ENCODE measurements at places on chromosomes 11 and 22. TPM values are rescaled to one million over a fixed set of nuclear protein-coding genes. Genes with fewer than 3 reads are reported as not detected.
A peak's percentile ranks its signal among the peaks of the same experiment; 100 is the strongest.

GRCh38 chr11:61893981-61894380, 2.6 kb upstream of the FADS3 start:
- no peak for DNase-seq

DNA sequence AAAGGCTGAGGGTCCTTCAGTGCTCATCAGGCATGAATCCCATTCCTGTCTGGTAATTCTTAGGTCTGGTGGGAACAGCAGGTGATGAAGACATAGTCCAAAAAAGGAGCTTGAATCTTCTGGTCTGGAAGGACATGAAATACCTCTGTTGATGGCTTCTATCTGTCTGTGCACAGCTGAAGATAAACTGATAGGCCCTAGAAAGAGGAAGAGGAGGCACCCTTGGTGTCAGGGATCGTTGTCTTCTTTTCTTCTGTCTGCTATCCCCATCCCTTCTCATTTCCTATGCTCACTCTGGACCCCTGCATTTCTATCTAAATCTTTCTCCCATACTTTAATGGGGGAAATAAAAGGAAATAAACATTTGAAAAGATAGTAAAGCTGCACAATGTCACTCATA, 9.4 kb downstream of the AGBL2 start:
- no peak for DNase-seq

GRCh38 chr11:76169473-76169896, 36.8 kb downstream of the WNT11 start:
- no peak for DNase-seq

DNA sequence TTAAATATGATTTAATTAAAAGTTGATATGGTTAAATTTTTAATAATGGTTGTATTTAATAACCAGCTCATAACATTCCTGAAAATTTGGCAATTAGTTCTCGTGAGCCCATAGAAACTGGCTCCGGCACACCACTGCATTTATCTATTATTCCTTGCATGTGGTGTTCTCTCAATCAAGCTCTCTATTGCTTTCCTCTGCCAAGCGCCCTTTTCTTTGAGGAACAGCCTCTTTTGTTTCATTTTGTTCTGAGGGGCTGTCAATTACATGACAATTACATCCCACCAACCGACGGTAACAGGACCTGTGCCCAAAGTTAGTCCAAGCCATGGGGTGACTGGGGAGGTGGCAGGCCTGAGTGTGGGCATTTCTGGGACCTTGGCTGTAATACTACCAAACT, 8.1 kb downstream of the C11orf91 start:
- DNase-seq: no peak

DNA sequence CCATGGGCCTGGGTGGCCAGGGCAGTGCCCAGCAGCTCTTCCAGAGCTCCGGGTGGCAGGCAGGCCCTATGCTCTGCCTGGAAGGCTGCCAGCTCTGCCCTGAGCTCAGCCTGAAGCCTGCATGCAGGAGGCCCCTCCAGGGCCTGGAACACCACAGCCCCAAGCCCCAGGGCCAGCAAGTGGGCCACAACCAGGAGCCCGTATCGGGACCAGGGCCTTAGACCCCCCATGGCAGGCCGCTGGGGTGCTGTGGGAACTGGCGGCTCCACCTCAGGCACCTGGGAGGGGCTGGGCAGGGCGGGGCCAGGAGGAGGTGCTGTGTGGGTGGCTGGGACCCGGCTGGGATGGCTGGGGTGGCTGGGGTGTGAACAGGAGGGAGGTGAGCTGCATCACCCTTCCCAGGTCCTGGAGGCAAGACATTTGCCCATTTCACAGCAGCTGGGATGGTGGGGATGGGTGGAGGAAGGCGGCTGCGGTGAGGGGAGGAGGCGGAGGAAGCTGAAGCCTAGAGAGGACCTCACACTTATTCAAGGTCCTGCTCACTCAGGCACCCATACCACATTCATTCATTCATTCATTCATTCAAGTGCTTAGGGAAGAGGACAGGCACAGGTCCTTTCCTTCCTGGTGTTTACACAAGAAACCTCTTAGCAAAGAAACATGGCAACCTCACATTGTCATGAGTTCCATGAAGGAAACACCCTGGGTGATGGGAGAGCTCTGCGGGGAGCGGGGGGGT, at the start of gene KCNK7:
TSS of gene KCNK7 (minus strand) at position 258 of the 739 bp plus-strand sequence. CDS start at position 230, 28 bp downstream.
- DNase-seq: no peak

DNA sequence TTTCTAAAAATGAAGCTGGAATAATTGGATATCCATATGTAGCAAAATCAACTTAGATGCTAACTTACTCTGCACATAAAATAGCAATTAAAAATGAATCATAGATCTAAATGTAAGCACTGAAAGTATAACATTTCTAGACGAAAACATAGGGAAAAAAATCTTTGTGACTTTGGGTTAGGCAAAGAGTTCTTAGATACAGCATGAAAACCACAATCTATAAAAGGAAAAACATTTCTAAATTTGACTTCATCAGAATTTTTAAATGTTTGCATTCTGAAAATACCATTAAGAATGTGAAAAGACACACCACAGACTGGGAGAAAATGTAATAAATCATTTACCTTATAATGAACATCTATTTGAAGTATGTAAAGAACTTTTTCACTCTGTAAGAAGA, 128.8 kb downstream of the APIP start:
- no peak for DNase-seq

GRCh38 chr11:122744357-122744756, 88.8 kb downstream of the UBASH3B start:
- DNase-seq: no peak

- DNase-seq: no peak
Observed at GRCh38 chr11:87803748-87804147, 371.5 kb downstream of the RAB38 start.

GRCh38 chr11:128482512-128483191, 104.7 kb downstream of the ETS1 start:
- no peak for DNase-seq

GRCh38 chr11:47912843-47913437, 64.8 kb upstream of the NUP160 start:
- DNase-seq: no peak

DNA sequence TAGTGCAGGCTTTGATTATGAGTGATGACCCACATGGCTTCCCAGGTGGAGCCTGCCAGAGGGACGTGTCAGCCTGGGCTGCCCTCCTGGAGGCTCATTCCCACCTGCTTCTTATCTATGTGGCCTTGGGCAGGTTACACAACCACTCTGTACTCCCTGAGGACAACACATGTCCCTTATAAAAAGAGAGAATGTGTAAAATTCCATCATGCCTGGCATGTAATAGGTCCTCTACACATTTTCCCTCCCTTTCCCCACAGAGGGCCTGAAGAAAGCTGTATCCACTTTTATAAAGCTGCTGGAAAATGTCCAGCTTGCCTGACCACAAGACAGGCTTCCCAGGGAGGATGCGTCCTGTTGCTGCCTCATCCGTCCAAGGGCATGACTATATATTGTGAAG, 55.0 kb upstream of the VSTM5 start:
- no peak for DNase-seq

DNA sequence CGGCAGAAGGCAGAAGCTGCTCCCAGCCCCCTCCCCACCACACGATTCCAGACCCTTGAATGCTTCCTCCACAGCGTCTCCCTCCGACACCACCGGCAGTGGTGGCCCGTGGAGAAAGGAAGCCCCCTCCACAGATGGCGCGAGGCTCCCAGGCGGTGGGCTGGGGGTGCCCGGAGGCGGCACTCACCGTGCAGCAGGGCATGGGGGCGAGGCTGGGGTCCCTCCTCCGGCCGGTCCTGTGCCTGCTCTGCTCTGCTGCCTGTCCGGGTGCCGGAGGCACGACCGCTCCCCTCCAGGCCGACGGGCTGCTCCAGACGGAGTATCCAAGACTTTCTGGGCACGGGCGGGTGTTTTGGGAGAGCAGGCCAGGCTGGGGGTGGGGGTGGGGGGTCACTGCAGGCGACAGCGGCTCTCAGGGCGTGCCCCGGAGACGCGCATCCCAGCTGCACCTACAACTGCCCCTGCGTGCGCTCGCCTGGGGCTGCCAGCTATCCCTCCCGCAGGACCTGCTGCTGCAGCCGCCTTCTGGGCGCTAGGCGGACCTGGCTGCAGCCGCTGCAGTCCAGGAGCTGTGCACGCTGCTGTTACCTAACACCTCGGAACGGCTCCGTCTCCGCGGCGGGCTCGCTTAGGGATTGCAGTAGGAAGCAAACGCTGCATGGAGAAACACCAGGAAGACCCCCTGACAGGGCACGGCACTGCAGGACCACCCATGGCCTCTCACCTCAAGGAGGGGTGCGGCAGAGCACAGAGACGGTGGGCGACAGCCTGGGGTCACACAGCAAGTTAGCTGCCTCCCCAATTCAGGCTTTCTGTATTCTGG, 15.2 kb downstream of the MRGPRG start:
- peak; percentile 29 for DNase-seq

GRCh38 chr11:2931771-2932738, 2.8 kb upstream of the PHLDA2 start:
- DNase-seq: no peak

GRCh38 chr11:27470166-27470565, 2.4 kb downstream of the LGR4 start:
- DNase-seq: no peak

GRCh38 chr11:80116796-80117195, 676.0 kb upstream of the TENM4 start:
- DNase-seq: no peak

- DNase-seq: no peak
Observed at GRCh38 chr11:87645626-87646025, 529.6 kb downstream of the RAB38 start.

DNA sequence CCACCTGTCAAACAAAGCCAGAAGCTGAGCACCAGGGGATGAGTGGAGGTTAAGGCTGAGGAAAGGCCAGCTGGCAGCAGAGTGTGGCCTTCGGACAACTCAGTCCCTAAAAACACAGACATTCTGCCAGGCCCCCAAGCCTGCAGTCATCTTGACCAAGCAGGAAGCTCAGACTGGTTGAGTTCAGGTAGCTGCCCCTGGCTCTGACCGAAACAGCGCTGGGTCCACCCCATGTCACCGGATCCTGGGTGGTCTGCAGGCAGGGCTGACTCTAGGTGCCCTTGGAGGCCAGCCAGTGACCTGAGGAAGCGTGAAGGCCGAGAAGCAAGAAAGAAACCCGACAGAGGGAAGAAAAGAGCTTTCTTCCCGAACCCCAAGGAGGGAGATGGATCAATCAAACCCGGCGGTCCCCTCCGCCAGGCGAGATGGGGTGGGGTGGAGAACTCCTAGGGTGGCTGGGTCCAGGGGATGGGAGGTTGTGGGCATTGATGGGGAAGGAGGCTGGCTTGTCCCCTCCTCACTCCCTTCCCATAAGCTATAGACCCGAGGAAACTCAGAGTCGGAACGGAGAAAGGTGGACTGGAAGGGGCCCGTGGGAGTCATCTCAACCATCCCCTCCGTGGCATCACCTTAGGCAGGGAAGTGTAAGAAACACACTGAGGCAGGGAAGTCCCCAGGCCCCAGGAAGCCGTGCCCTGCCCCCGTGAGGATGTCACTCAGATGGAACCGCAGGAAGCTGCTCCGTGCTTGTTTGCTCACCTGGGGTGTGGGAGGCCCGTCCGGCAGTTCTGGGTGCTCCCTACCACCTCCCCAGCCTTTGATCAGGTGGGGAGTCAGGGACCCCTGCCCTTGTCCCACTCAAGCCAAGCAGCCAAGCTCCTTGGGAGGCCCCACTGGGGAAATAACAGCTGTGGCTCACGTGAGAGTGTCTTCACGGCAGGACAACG, 11.7 kb downstream of the CXCR5 start:
- no peak for DNase-seq

DNA sequence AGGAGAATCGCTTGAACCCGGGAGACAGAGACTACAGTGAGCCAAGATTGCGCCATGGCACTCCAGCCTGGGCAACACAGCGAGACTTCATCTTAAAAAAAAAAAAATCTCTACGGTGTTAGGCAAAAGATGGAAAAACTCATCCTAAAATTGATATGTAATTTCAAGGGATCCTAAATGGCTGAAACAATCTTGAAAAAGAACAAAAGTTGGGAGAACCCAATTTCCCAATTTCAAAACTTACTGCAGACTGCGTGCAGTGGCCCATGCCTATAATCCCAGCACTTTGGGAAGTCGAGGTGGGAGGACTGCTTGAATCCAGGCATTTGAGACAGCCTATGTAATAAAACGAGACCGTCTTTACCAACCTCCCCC, 31.7 kb upstream of the TOP3B start:
- DNase-seq: no peak

- DNase-seq: no peak
Observed at GRCh38 chr11:102276783-102277182, 40.5 kb upstream of the BIRC3 start.

DNA sequence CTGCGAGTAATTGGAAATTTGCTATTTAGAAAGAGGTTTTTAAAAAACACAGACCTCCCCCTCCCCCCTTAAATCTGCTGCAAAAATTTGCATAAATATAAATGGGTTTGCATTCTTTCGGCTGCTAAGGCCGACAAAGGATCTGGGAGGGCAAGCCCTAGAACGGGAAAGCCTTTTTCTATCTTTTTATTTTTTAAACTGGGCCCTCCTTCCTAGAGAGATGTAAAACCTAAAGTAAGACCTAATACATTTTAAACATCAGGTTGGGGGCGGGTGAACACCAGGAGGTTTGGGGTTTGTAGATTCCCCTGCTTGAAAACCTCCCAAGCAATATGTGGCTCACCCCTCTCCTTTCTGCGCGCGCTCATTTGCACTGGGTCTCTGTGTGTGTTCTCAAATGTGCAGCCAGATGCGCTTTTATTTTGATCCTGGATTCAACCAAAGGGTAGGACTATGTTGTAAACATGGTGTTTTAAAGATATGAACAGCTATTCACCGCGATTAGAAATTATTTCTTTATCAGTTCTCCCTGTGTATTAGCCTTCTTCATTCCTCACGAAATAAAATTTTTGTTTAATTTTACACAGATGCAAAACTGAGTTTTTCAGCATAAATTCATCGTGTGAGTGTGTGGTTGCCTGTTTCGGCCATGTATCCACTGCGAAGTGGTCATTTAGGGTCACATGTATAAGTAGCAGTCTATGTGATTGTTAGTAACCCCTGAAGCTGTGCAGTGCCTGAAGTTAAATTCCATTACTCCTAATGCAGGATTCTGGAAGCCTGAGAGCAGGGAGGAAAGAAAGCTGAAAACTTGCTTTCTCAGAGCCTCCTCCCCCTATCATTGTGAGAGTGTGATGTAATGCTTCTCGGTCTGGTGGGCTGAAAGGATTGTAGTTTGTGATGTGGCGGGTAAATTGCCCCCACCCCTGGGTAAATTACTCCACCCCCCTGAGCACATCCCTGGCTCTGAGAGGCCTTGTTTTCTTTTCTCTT, 988 bp downstream of the TNRC6B start:
- DNase-seq: no peak

The MMP20 gene
- total RNA-seq: not detected

The PKNOX2 gene
- 2.0 TPM for total RNA-seq

The PHOX2A gene
- total RNA-seq: 0.19 TPM

The CRYBB2 gene
- not detected for total RNA-seq

The MAJIN gene
- total RNA-seq: not detected

The MMP27 gene
- not detected for total RNA-seq

The RBMXL2 gene
- not detected for total RNA-seq

The CCT8L2 gene
- not detected for total RNA-seq

The CCDC134 gene
- total RNA-seq: 21.4 TPM

The MMP26 gene
- total RNA-seq: not detected

The KCNQ1OT1 gene
- 1.2 TPM for total RNA-seq

The SYT12 gene
- total RNA-seq: 3.3 TPM

The PTGDR2 gene
- not detected for total RNA-seq

The APOL5 gene
- total RNA-seq: not detected

Data from H1 (cell line).